ENCODE measurements at places on chromosomes 7 and 10.

- DNase-seq, result no peak
Measured at GRCh38 chr7:157544980-157545680, 208.3 kb downstream of the DNAJB6 start.

DNA sequence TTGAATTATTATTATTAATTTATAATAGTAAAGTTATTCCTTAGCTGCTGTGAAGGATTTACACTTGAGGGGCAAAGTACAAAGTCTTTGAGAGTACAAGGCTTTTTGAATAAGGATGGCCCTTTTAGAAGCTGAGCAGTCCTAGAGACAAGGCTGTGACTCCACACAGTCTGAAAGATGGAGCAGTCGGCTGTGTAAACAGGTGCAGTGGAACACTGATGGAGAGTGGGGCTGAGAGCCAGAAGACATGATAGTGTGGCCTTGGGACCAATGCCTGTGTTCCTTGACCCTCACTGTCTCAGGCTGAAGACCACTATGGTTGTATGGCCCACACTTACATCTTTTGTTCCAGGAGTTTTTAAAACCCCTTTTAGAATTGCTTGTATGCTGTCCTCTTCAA lies 311.2 kb upstream of the PHF14 start:
- DNase-seq, result no peak

GRCh38 chr7:153390955-153391354 lies 631.4 kb downstream of the ACTR3B start:
- DNase-seq, result no peak

DNA sequence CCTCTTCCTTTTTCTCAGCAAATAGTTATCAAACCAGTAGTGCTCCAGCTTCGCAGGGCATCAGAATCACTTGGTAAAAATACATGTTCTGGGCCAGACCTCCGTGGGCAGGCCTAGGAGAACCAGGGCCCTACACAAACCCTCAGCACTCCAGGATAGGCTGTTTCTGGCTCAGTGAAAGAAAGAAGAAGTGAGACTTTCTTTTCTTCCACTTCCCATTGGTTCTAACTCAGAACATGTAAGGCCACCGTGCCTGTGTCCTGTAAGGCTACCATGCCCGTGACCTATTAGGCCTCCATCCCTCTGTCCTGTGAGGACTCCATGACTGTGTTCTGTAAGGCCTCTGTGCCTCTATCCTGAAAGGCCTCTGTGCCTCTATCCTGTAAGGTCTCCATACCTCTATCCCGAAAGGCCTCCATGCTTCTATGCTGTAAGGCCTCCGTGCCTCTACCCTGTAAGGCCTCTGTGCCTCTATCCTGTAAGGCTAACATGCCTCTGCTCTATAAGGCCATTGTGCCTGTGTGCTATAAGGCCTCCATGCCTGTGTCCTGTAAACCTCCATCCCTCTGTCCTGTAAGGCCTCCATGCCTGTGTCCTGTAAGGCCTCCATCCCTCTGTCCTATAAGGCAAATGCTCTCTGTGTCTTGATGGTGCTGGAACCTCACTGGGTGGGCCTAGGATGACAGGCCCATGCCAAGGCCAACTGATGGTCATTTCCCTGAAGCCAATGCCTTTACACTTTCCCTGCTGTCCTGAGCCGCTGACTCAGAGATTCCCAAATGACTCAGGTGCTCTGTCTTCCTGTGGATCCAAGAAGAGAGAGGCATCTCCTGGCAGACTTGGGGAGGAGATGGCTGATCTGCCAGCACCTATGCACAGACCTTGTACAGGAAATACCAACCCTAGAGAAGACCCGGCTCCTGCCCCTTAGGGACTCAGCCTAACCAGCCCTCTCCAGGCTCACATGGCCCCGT lies 96.6 kb upstream of the CACUL1 start:
- no peak for DNase-seq

DNA sequence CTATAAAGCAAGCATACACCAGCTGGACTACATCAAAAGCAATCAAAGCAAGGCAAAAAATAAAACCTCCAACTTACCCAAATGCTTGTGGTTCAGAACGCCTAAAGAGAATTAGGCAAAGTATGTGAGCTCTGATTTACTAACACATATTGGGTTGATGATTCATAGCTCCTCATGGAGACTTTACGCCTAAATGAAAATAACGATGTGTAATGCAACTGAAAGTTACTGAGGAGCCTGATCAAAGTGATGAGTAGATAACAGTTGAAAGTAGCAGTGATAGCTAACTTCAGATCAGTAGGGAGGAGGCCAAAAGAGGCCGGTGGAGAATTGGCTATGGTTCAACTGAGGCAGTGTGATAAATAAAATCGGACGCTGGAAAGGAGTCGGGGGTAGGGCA lies 85.0 kb downstream of the MPP7 start:
- peak; percentile 76 for DNase-seq

GRCh38 chr10:42929236-42929635 lies 146.6 kb downstream of the BMS1 start:
- DNase-seq, result no peak

DNA sequence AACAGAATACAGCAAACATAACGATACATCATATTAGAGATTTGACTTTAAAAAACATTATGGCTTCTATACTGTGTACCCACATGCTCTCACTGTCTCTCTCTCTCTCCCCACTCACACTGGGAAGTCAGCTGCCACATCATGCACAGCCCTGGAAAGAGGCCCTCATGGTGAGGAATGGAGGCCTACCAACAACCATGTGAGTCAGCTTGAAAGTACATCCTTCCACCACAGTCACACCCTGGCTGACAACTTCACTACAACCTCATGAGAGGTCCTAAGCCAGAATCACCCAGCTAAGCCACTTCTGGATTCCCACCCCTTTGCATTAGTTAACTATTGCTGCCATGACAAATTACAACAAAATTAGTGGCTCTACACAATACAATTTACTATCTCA lies 23.3 kb upstream of the GPR22 start:
- no peak for DNase-seq

DNA sequence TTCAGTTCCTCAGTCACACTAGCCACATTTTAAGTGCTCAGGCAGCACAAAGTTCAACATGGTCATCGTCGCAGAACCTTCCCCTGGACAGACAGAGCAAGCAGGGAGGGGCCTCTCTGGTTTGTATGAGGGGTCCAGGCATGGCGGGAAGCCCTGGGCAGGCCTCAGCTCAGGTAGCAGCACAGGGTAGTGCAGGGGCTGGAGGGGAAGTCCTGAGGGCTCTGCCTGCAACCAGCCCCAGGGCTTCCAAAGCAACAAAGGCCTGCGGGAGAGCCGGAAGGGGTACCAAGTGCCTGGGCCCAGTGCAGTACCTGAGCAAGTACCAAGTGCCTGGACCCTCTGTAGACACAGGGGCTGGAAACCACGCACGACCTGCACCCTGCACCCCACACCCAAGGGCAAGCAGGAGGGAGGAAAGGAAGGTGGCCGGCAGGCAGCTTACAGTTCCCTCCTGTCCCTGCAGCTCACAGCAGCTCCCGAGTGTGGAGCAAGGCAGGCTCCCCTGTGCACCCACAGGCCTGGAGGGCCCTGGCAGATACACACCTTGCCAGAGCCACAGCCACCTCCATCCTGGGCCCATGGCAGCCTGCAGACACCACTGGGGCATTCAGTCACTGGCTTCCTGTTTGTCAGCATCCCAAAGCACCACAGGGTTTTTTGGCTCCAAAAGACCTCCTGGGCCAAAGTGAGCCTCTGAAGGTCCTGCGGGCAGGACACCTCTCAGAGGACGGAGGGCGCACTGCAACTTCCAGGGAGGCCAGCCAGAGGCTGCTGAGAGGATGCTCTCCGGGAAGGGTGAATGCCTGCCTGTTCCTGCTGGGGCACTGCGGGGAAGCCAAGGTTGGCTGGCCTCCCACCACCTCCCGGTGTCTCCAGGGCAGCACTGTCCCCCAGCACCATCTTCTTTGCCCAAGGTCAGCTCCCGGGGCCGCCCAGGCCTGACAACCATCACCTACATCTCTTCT lies 6.5 kb upstream of the RET start:
- no peak for DNase-seq

- peak; percentile 69 for DNase-seq
Measured at GRCh38 chr10:114779803-114780576, 41.6 kb upstream of the FHIP2A start.

GRCh38 chr7:135449436-135449835 lies 60.5 kb downstream of the CNOT4 start:
- no peak for DNase-seq

- no peak for DNase-seq
Measured at GRCh38 chr10:22379059-22379458, 33.8 kb downstream of the SPAG6 start.

DNA sequence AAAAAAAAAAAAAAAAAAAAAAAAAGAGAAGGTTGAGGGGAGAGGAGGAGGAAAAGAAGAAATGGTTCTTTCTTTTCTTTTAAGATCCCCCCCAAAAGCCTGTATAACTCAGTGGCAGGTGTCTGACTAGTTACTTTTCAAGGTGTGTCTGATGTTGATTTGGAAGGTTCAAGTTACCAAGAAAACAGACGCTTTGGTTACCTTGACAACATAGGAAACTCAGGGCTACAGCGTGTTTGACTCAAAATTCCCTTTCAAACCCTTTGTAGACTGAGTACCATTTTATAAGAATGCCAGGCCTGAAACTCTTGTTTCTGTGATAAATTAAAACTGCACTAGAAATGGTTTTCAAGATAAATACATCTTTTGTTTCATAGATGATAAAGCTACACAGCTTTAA lies 286.8 kb downstream of the SKIDA1 start:
- DNase-seq, result no peak

GRCh38 chr7:26200038-26200443 lies 505 bp downstream of the HNRNPA2B1 start:
- DNase-seq, result no peak

- no peak for DNase-seq
Measured at GRCh38 chr7:142868986-142869415, 14.1 kb downstream of the EPHB6 start.

- DNase-seq, result no peak
Measured at GRCh38 chr10:124739986-124740368, 4.2 kb downstream of the FAM53B start.

DNA sequence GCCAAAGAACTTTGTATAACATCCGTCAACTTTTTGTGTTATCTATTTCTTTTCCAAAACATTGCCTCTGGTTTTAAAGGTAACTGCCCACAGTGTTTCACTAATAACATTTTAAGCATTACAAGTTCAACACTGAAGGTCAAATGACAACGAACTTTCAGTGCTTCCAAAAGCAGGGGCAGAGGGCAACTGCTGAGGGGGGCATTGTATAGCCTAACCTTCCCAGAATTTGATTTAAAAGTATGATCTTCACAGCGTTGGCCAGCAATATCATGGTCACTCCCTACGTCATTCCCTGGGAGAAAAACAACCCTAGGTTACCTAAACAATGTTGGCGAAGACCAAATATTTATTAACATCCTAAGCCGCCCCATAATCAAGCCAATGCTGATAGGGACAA lies 2.5 kb upstream of the GOT1 start:
- no peak for DNase-seq

Data from HS-27A (cell line).